ENCODE measurements at places on chromosomes 13 and 19. TPM values are rescaled to one million over a fixed set of nuclear protein-coding genes. Genes with fewer than 3 reads are reported as not detected.

Gene CHST8
- not detected for total RNA-seq

Gene HSH2D
- 191 TPM for total RNA-seq

Gene CGB5
- not detected for total RNA-seq

Gene SHISA2
- not detected for total RNA-seq

Gene FFAR3
- not detected for total RNA-seq

Gene C19orf38
- total RNA-seq: 1.0 TPM

Gene NUCB1
- total RNA-seq: 116 TPM

Gene NLRP11
- 0.17 TPM for total RNA-seq

Gene ZNF563
- total RNA-seq: 3.7 TPM

Gene KLK15
- not detected for total RNA-seq

Gene PROZ
- total RNA-seq: not detected

GRCh38 chr19:10776900-10777650 lies 58.9 kb downstream of the TMED1 start:
- H3K27me3 ChIP-seq: no peaks in the 10 kb centered on the region
- peaks cover 46% of the 10 kb centered on the region for H3K4me1 ChIP-seq

GRCh38 chr13:76641056-76641455 lies 245.1 kb downstream of the KCTD12 start:
- no peak overlapping the region for H3K27ac ChIP-seq
- DNase-seq: no peak
- no peaks in the 10 kb centered on the region for H3K27me3 ChIP-seq
- no peaks in the 10 kb centered on the region for H3K36me3 ChIP-seq
- no peak overlapping the region for H3K4me3 ChIP-seq
- H3K4me1 ChIP-seq: no peaks in the 10 kb centered on the region

DNA sequence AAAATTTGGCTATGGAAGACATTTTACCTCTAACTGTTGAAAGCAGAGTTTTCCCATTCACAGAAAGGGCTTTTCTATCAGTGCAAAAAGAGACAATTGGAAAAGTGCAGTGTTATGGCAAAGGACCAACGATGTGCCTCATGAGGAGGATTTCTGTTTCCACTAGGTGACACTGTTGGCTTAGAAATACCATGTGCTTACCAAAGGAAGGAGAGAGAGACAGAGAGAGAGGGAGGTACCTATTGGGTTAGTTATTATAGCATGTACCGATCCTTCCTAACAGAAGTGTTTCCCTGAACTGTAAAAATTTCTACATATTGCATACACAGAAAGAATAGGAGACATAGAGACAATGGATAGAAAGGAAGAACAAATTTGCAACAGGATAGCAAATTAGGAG lies 23.9 kb upstream of the PSG4 start:
- no peaks in the 10 kb centered on the region for H3K4me1 ChIP-seq
- no peak overlapping the region for H3K27ac ChIP-seq
- H3K27me3 ChIP-seq: no peaks in the 10 kb centered on the region
- peaks cover 1% of the 10 kb centered on the region for H3K36me3 ChIP-seq
- no peak for DNase-seq
- H3K4me3 ChIP-seq: no peak overlapping the region

DNA sequence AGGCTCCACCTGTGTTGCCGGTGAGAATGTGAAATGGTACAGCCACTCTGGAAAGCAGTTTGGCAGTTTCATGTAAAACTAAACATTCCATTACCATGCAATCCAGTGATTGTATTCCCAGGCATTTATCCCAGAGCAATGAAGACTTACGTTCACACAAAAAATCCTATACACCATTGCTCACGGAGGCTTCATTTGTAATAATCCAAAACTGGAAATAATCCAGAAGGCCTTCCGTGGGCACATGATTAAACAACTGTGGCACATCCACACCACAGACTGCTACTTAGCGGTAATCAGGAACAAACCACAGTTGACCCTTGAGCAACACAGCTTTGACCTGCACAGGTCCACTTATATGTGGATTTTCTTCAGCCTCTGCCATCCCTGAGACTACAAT lies 339.7 kb downstream of the MTUS2 start:
- H3K4me1 ChIP-seq: no peaks in the 10 kb centered on the region
- H3K27me3 ChIP-seq: peaks cover 2% of the 10 kb centered on the region
- no peak for DNase-seq
- no peak overlapping the region for H3K27ac ChIP-seq

- no peak overlapping the region for H3K4me3 ChIP-seq
- no peaks in the 10 kb centered on the region for H3K36me3 ChIP-seq
- no peaks in the 10 kb centered on the region for H3K27me3 ChIP-seq
Observed at GRCh38 chr13:67440236-67440975, 210.3 kb upstream of the PCDH9 start.

DNA sequence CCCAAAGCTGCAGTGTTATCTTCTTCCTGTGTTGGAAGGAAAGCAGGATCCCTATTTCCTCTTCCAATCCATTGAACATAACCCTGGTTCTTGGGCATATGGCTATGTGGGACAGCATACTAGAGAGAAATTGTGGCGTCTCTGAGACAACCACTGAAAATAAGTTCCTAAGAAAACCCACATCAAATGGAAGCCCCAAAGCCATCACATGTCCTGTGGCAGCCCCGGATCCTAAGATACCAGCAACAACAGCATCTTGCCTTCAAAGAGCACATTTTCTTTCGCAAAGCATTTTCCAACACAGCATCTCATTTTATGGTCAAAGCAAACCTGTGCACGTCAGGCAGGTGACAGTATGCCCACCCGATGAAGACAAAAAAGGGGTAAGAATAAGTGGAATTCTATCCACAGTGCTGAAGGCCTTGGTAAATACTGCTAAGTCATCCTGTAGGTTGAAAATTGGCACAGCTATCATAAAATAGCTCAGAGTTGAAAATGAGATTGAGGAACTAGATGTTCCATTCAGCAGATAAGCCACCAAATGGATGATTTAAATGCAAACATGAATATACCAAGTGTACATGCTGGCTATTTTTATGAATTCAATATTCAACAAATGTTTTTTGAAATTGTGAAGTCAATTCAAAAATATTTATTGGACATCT lies 232.2 kb downstream of the DLEU7 start:
- H3K4me1 ChIP-seq: peaks cover 27% of the 10 kb centered on the region
- no peak for DNase-seq
- H3K36me3 ChIP-seq: no peaks in the 10 kb centered on the region

DNA sequence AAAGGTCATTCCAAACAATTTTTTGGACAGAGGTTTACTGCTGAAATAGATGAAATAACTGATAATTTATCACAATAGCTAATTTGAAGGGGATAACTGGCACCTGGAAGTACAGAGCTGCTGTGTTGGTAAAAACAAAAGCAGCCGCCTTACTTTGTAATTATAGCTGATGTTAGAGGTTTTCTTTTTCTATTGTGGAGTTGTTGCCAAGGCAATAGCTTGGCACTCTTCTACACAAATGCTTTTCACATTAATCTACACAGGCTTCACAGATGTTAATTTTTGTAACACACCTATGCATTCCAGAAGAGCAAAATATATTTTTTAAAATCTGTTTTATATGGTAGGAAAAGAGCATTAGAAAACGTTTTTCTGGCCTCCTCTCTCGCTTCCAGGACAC lies 56.9 kb downstream of the LACC1 start:
- no peak for DNase-seq
- H3K4me3 ChIP-seq: no peak overlapping the region
- H3K36me3 ChIP-seq: no peaks in the 10 kb centered on the region

DNA sequence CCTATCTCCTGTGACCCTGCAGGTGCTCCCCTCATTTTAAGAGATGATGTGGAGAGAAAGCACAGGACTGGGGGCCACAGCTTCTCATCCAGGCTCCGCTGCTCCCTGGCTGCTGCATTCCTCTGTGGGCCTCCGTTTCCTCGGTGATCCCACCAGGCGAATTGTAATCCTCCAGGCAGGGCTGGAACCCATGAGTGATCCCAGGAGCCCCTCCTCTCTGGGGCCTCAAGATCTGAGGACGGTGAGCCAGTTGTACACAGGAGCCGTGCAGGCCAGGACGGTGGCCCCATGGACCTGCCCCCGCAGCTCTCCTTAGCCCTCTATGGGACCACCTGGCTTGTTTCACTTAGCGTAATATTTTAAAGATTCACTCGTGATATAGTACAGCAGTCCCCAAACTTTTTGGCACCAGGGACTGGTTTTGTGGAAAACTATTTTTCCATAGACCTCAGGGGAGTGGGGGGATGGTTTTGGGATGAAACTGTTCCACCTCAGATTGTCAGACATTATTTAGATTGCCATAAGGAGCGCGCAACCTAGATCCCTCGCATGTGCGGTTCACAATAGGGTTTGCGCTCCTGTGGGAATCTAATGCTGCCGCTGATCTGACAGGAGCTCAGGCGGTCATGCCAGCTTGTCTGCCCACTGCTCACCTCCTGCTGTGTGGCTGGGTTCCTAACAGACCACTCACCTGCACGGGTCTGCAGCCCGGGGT lies 5.6 kb downstream of the FFAR3 start:
- peaks cover 5% of the 10 kb centered on the region for H3K27me3 ChIP-seq
- no peak overlapping the region for H3K4me3 ChIP-seq
- no peak overlapping the region for H3K27ac ChIP-seq
- no peaks in the 10 kb centered on the region for H3K36me3 ChIP-seq

GRCh38 chr13:101648766-101649487 lies 196.5 kb downstream of the ITGBL1 start:
- no peak for DNase-seq
- no peaks in the 10 kb centered on the region for H3K27me3 ChIP-seq
- no peaks in the 10 kb centered on the region for H3K36me3 ChIP-seq
- no peak overlapping the region for H3K4me3 ChIP-seq

DNA sequence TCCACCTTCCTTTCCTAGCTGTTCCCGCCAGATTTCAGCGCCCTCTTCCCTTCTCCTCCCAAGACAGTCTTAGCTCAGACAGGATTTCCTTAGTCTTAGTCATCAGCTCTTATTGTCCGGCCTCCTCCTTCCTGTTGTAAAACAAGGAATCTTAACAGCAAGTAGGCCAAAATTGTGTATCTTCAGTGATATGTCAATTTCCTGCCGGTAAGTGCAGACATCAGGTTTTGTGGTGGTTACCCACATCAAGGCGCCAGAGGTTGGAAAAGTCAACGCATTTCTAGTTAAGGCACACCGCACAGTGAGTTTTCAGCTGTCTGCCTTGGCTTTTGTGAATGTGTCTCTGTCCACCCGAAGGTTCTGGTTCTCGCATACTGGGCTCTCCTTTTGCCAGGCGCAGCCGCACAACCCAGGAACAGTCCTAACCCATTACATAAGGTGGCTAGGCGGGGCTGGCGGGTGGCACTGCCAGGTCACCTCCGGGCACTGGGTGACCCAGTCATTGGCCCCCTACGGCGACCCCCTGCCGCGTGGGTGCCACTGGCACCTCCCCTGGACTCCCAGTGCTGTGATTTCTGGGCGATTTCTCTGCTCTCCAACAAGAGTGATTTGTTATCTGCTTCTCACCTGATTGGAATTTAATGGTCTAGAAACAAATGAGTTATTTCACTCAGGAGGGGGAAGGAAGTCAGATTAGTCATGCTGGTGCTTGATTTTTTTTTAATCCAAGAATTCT lies 12.9 kb downstream of the COL4A2 start:
- no peak for DNase-seq
- H3K36me3 ChIP-seq: no peaks in the 10 kb centered on the region
- H3K27me3 ChIP-seq: peaks cover 11% of the 10 kb centered on the region

DNA sequence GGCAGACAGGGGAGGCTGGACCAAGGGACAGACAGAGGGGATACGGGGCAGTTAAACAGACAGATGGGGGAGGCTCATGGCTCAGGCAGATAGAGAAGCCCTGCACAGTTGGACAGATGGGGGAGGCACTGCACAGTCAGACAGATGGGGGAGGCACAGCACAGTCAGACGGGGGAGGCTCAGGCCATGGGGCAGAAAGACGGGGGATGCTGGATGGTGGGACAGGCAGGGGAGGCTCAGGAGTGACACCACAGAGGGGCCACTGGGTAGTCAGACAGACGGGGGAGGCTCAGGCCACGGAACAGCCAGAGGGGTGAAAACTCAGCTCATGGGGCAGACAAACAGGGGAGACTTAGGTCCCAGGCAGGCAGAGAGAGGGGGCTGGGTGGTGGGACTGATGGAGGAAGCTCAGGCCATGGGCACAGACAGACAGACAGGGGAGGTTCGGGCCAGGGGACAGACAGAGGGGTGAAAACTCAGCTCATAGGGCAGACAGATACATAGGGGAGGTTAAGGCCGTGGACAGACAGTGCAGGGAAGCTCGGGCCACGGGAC lies 886 bp downstream of the MFSD12 start:
- peaks cover 64% of the 10 kb centered on the region for H3K4me1 ChIP-seq
- no peak for DNase-seq
- H3K27ac ChIP-seq: peak overlapping the region; percentile 81
- H3K36me3 ChIP-seq: peaks cover 6% of the 10 kb centered on the region
- peak overlapping the region; percentile 89 for H3K4me3 ChIP-seq

DNA sequence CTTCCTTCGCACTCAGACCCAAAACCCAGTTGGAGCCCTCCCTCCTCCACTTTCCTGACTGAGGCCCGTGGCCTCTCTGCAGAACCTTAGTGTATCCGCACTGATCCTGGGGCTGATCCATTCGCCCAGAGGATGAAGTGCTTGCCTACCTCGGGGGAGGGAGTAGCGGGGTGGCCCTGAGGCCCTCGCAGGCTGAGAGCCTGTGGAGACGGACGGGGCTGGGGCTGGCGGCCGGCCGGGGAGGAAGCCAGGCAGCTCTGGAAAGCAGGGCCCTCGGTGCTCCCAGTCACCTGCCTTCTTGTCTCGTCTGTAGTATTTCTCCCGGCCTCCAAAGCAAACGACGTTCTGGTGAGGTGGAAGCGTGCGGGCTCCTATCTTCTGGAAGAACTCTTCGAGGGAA lies 1.3 kb downstream of the PROZ start:
- H3K27ac ChIP-seq: no peak overlapping the region
- no peak overlapping the region for H3K4me3 ChIP-seq
- H3K4me1 ChIP-seq: peaks cover 6% of the 10 kb centered on the region
- peaks cover 4% of the 10 kb centered on the region for H3K27me3 ChIP-seq
- no peak for DNase-seq
- no peaks in the 10 kb centered on the region for H3K36me3 ChIP-seq

DNA sequence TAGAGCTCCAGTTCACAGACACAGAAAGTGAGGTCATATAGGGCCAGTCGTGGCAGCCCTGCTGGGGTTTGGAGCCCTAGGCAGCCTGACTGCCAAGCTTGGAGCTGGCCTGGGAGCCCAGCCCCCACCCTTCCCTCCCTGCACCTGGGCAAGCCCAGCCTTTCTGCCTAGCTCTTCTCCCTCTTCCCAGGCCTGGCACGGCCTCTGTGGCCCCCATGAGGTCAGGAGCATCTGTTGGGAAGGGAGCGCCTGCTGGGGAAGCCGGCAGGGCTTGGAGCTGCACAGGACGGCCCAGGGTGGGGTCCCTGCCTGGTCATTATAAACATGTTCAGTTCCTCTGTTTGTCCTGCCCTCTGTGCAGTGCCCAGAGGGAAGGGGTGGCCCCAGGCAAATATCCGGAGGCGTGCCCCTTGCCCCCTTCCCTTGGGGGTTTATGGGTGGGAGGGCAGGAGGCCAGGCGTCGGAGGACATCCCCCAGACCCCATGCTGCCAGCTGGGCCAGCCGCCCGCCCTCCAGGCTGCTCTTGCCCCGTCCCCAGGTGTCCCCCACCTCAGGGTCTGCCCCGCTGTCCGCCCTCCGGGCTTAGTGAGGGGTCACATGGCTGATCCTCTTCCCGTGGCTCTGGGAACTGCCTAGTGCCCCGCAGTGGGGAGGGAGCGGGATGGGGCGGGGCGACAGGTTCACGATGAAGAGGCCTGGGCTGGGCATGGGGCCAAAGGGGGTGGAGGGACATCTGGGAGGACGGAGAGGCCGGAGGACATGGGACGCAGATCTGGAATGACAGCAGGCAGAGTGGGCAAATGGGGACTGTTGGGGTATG lies 30.0 kb upstream of the NCCRP1 start:
- no peak overlapping the region for H3K4me3 ChIP-seq
- DNase-seq: no peak
- peaks cover 21% of the 10 kb centered on the region for H3K36me3 ChIP-seq
